Upper lobe of left lung (tissue), 6 donors: ENCODE measurements at places on chromosomes 1 and 21. TPM values are rescaled to one million over a fixed set of nuclear protein-coding genes. Genes with fewer than 3 reads are reported as not detected.

DNA sequence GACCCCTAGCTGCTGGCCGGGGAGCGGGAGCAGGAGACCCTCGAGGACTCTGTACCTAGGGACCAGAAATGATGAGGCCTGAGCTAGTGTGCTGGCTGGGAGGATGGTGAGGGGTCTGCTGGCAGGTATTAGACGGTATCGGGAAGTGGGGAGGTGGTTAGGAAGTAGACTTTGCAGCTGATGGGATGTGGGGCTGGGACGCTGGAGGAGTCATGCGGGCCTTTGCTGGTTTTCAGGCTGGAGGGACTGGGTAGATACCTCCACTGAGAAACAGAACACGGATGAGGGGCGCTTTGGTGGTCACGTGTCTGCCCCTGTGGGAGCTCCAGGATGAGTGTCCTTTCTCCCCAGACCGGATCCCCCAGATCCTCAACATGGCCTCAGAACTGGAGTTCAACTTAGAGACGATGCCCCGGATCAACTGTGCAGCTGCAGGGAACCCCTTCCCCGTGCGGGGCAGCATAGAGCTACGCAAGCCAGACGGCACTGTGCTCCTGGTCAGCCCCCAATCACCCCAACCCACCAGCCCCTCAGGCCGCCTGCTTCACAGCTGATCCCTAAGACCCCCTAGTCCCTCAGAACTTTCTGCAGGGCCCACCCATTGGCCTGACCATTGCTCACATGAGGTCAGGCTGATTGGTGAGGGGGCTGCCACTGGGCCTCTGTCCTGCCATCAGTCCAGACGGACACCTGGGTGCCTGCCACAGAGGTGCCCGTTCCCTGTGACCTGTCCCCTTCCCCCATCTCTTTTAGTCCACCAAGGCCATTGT, 8.0 kb downstream of the TIE1 start:
- no peaks in the 10 kb centered on the region for H3K27me3 ChIP-seq
- peaks cover 49% of the 10 kb centered on the region for H3K4me1 ChIP-seq
- no peaks in the 10 kb centered on the region for H3K36me3 ChIP-seq

DNA sequence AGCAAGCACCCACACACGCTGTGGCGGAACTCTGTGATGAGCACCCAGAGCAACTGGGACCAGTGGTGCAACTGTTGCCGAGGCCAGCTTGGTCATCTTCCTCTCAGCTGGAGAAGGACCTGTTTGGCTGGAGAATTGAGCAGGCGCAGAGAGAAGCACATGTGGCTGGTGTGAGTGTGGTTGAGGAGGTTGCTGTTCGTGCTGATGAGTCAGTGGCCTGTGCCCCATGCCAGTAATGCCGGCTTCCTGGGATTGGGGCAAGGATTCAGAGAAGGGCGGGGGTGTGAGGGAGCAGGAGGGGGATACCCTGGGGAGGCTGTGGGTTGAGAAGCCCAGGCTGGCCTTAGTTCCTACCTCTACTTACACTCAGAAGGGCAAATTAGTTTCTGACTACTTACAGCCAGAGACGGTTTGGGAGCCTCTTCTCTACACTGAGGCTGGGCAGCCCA, 57.5 kb upstream of the EPS8L3 start:
- peaks cover 70% of the 10 kb centered on the region for H3K4me1 ChIP-seq
- no peaks in the 10 kb centered on the region for H3K36me3 ChIP-seq
- H3K4me3 ChIP-seq: no peak overlapping the region
- peak; percentile 84 for DNase-seq
- H3K27ac ChIP-seq: peak overlapping the region; percentile 75
- H3K27me3 ChIP-seq: no peaks in the 10 kb centered on the region

The TLCD4 gene
- total RNA-seq: 10.0 TPM

GRCh38 chr1:11668516-11668915, 4.5 kb downstream of the FBXO6 start:
- H3K27me3 ChIP-seq: no peaks in the 10 kb centered on the region
- no peak for DNase-seq
- no peak overlapping the region for H3K27ac ChIP-seq
- peaks cover 16% of the 10 kb centered on the region for H3K4me1 ChIP-seq
